CD8-positive, alpha-beta memory T cell (primary cell): ENCODE measurements at places on chromosomes 2 and 18.

- DNase-seq: no peak
These were observed 342.7 kb upstream of the CHAC2 start for GRCh38 chr2:53424902-53425301.

- no peak for DNase-seq
These were observed 71.5 kb downstream of the THADA start for GRCh38 chr2:43524177-43524965.

GRCh38 chr18:55083461-55083860 is 124.2 kb upstream of the CCDC68 start:
- no peak for DNase-seq

- no peak for DNase-seq
These were observed 24.8 kb downstream of the WDR75 start for GRCh38 chr2:189466046-189466445.

DNA sequence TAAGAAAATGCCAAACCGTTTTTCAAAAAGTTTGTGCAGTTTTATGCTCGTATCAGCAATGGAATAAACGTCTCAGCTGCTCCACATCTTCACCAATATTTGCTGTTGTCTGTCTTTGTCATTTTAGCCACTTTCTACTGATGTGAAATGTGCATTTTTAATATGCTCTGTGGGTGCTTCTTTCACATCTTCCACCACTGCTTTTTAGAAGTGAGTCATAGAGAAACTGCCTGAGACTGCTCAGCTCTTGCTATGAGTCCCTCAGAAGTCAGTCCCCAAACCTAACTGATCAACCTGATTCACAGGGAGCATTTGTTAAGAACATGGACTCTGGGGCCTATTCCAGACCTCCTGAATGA is 41.0 kb upstream of the EPC2 start:
- no peak for DNase-seq

DNA sequence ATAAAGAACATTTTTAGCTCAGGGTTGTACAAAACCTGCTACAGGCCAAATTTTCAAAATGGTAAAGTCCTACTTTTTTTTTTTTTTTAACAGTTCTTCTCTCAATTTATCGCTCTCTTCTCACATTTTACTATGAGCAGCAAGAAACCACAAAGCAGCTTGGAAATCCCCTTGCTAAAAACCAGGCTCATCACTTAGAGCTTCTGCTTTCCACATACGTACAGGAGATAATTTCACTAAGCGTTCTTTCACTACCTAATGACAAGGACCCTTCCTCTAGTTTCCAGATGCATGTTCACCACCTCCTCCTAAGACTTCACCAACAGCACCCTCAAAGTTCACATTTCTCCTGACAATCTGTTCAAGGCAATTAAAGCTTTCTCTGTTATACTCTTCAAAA is 294.9 kb upstream of the CYRIA start:
- no peak for DNase-seq

GRCh38 chr2:127826047-127826446 is 15.1 kb upstream of the WDR33 start:
- DNase-seq: no peak

GRCh38 chr2:186484062-186484735 is 1.9 kb upstream of the ZC3H15 start:
- DNase-seq: no peak

- DNase-seq: no peak
These were observed 48.3 kb downstream of the RFTN2 start for GRCh38 chr2:197626965-197627625.

- no peak for DNase-seq
These were observed 56.0 kb downstream of the ADI1 start for GRCh38 chr2:3463186-3463835.

- DNase-seq: no peak
These were observed 95.1 kb downstream of the SMAD7 start for GRCh38 chr18:48855422-48856377.

GRCh38 chr2:21356086-21356856 is 232.5 kb downstream of the TDRD15 start:
- DNase-seq: no peak

- DNase-seq: no peak
These were observed 84.8 kb upstream of the PIK3C3 start for GRCh38 chr18:41870191-41870590.

DNA sequence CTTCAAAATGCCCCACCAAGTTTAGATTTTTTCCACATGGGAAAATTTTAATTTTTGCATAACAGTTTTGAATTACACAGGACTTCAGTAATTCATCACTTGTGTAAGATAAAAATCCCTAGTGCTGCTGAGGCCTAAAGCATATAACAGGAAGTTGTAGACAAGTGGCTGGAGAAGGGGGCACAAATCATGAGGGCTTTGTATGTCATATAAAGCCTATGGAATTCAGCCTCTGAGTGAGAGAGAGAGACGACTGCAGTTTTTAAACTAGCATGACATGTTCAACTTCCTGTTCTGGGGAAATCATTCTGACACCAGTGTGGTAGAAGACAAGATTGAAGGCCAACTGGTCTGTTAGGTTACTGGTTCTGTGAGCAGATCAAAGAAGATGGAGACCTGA is 187.3 kb upstream of the CHST9 start:
- no peak for DNase-seq

DNA sequence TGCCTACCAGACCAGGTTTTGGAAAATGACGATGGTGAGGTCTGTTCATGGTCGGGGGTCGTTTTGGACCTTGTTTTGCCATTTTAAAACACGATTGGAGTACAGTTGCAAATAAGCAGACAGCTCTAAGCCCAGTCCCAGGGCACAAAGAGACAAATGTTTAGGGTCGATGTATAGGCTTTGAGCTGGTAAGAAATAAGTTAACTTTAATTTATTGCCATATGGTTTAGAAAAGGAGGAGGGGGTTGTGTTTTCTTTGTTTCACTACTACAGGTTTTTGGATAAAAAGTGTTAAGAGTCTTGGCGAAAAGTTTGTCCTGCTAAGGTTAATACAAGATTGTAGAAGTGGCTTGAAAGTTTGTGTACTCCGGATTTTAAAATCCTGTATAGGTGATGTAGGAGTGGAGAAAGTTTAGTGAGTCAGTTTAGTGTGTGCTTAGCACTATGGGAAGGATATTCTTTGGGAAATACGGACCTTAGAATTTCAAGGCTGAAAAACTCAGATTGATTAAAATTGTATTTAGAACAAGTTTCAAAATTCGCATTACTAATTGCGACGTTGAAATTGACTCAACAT is 1.3 kb downstream of the KCMF1 start:
- DNase-seq: no peak

DNA sequence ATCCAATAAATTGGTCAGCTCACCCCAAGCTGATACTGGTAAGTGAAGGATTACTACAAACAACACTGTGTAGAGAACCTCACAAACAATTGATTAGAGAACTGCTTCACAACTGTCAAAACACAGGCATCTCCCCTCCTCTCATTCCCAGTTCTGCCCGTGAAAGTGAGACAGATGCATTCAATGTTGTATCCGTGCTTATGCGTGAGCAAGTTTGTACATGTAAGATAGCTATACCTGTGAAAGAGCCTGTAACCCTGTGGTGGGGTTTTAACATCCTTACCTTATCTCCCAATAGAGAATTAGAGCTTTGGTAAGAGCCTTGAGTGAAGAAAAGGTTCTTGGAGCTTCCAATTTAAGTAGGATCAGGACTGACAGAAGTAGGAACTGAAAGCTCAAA is 9.1 kb downstream of the MARCHF4 start:
- no peak for DNase-seq

DNA sequence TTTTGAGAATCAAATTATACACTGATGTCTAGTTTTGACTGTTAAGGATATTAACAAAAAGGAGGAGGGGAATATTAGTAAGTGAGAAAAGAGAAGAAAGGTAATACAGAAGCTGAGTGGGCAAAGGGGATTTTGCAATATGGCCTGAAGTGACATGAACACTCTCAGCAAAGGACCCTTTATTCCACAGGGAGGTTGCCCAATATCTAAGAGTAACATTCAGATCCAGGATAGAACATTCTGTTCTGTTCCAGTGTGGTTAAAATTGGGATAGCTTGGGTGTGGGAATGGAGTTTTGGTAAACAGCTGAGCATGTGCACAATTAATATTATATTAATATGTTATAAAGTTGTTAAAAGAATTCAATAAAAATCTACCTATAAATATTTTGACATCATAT is 120.1 kb downstream of the ZNF385B start:
- DNase-seq: no peak

DNA sequence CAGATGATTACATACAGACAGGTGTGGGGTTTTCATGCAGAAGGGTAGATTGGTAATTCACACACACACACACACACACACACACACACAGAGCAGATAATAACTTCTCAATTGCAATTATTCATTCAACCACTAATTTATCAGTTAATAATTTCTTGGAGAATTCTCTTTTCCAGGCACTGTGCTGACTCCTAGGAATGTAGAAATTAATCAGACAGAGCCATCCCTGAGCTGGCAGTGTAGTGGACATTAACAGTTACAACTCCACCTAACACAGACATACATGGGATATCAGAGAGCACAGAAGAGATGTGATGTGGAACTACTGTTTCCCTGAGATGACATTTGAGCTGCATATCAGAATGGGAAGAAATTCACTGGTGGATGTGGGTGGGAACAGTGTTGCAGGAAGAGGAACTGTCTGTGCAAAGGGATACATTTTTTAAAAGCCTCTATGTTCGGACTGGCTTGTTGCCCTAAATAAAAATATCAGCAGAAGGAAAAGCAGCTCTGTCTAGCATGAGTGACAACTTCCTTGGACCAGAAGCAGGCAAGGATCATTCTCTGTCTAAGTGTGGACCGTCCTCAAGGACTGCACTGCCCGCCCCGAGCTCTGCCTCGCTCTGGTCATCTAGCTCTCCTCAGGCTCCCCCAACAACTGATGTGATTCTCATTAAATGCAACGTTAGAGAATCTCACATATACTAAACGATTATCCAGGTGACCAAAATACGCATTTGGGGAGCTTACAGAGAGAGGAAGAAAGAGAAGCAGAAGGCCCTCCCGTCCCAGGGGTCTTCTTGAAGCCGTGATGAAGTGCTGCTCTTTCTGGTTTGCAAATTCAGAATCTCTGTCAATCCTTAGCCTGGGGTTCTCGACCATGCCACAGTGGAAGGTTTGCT is 173.4 kb upstream of the TRIB2 start:
- no peak for DNase-seq

DNA sequence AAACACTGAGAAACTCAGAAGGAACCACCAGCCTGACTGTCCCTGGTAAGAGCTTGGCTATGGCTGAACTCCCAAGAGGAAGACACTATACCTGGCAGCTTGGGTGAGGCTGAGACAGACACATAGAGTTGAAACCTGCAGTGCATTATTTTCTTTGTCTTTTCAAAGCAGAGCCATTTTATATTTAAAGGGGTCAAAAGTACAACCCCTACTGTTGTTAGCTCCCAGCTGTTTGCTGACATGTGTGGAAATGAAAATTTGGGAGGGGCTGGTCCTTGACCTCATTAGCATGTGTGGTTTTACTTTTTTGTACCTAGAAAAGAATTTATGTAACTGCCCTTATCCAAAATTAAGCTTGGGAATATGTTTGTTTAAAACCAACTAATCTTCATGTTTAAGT is 309.0 kb downstream of the RPRM start:
- DNase-seq: no peak

DNA sequence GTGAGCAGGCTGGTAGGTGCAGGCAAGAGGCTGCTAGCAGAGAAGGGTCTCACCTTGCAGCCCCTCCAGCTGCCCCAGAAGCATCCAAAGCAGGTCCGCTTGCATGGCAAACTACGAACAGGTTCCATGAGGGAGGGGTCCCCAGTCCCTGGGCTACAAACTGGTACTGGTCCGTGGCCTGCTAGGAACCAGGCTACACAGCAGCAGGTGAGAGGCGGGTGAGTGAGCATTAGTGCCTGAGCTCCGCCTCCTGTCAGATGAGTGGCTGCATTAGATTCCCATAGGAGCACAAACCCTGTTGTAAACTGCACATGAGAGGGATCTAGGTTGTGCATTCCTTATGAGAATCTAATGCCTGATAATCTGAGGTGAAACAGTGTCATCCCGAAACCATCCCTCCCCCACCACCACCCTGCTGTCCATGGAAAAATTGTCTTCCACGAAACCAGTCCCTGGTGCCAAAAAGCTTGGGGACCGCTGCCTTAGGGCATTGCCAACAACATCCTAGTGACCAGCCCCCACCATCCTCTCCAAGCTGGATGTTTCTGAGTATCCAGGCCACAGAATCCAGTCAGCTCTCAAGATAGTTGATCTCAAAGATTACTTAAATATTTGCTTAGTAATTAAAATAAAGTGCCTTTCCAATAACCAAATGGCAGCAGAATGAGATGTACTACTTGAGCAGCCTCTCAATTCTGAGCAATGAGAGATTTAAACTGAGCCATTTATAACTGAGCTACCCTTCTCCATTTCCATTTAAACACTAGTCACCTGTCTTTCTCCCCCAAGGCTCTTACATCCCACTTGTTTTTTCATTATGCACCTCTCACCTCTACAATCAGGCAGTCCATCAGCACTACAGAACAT is 32.4 kb downstream of the LRP2 start:
- no peak for DNase-seq

GRCh38 chr2:65634304-65634703 is 201.9 kb upstream of the SPRED2 start:
- DNase-seq: no peak

- DNase-seq: no peak
These were observed 136.8 kb upstream of the OTOS start for GRCh38 chr2:240277073-240277806.

- no peak for DNase-seq
These were observed 25.6 kb upstream of the ZC3H15 start for GRCh38 chr2:186460465-186460864.

DNA sequence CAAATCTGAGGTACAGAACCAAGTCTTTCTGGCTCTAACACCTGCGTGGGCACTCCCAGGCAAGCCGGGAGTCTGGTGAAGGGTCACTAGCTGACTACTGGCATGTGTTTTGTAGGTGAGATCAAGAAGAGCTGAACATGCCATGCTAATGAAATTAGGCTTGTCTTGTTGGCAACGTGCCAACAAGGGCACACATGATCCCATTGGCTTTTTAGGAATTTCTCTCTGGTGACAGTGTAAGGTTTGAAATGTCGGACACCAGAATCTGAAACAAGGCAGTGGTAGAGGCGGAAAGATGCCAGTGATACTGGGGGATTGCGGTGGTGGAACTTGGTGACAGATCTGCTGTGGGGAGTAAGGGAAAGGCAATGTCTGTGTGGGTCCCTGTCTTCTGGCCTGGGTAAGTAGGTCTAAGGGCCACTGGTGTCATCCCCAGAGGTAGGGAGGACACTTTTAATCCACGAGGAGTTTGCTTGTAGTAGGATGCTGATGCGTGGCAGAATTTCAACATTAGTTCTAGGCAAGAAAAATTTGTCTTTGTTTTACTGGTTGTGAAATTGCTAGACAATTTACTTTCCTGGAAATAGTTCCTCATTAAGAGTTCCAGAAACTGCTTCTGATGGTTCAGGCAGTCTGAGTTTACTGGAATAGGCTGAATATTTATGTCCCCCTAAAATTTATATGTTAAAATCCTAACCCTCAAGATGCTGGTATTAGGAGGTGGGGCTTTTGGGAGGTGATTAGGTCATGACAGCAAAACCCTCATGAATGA is 52.6 kb upstream of the ACMSD start:
- no peak for DNase-seq

- DNase-seq: no peak
These were observed 105.5 kb downstream of the ZEB2 start for GRCh38 chr2:144414324-144414845.

- DNase-seq: no peak
These were observed 190.3 kb downstream of the RBM43 start for GRCh38 chr2:151071382-151071781.
